ENCODE measurements at places on chromosomes 6 and 20.

DNA sequence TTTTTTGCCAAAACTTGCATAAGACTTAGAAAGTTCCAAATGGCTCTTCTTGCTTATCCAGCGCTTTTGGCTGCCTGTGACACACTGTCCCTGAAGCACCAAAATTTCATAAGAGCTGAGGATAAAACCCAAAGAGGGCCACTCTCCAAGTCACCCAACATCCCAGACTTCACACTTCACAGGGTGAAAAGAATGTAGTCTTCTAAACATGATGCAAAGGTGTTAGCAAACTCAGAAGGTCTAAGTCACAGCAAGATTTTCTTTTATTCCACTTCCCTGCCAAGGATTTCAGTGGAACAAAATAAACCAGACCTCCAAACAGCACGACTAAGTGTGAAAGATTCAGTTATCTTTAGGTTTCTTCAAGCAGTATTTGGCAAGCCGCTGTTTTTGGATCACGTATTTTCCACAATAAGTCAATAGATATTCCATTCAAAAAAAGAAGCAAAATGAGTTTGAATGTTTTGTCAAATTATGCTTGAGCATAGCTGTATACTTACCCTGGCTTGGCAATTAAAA is 44.6 kb upstream of the CD93 start:
- no peak for DNase-seq

DNA sequence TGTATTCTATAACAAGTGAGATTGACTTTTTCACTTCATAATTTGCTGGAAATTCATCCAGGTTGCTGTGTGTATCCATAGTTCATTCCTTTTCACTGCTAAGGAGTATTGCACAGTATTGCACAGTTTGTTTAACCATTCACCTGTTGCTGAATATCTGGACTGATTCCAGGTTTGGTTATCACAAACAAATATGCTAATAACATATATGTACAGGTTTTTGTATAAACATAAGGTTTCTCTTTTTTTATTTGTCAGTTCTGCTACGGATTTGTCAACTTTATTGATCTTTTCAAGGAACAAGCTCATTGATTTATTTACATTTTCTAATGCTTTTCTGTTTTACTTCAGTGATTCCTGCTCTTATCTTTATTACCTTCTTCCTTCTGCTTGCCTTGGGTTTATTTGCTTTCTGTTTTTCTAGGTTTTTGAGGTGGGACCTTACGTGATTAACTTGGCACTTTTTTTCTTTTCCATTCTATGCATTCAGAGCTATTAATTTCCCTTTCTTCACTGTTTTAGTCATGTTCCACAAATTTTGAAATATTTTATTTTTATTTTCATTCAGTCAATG is 117.0 kb upstream of the OGFRL1 start:
- DNase-seq = no peak

DNA sequence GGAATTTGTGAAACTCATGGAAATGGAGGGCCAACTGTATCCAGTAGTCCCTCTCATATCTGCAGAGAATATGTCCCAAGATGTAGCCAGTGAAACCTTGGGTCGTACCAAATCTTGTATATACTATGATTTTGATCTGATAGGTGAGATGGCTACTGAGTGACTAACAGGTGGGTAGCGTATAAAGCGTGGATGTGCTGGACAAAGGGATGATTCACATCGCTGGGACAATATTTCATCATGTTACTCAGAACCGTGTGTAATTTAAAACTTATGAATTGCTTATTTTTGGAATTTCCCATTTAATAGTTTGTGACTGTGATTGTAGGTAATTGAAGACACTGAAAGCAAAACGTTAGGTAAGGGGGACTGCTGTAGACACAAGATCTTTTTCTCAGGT is 144.1 kb downstream of the SMAP1 start:
- no peak for DNase-seq

GRCh38 chr20:48096957-48097890 is 311.9 kb upstream of the SULF2 start:
- no peak for DNase-seq

DNA sequence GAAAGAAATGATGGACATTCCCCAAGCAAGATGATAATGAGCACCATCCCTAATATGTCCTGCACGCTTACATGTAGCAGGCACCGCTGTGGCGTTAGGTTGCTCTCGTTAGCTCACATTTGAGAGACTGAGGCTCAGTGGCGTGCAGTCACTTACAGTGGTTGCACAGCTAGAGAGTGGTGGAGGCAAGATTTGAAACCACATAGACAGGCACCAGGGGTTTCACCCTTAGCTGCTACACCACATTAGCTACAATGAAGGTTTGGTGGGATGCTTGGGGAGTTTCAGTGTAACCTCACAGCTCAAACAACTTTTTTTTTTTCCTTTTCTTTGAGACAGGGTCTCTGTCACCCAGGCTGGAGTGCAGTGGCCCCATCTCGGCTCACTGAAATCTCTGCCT is 3.7 kb downstream of the COX4I2 start:
- DNase-seq = no peak

DNA sequence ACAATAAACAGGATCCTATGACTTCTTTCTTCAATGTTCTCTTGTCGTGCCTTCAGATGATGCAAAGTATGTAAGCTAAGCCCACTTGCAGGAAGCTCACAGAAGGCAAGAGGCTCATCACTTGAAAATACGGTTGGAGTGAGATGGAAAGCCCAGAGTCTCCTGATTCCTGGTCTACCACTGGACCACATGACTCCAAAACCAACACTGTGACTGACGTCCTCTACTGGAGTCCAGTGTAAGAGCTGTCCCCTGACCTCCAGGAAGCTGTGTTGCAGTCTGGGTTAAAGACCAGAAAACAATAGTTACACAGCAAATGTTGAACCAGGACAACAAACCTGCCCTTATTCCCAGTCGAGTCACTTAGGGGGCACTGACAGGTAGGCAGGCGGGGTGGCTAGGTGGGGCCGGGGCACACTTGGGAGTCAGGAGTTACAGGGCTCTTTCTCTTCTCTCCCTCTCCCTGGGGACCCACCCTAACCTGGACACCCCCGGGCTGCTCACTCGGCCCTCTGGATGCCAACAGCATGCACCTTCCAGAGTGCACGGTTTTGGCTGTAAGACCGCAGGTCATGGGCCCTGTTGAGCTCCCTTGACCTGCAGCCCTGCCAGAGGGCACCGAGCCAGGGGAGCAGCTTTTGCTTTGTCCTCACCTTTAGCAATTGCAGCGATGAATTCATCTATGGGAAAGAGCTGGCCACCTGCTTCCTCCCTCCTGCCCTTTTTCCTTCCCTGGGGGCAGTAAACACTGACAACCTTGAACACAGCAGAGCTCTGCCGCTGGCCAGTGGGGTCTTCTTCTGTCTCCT is 7.4 kb downstream of the PCK1 start:
- no peak for DNase-seq

- DNase-seq = peak; percentile 92
These were observed 132.2 kb downstream of the OGFRL1 start for GRCh38 chr6:71420693-71421328.

- DNase-seq = peak; percentile 38
These were observed 512.8 kb upstream of the JARID2 start for GRCh38 chr6:14732844-14733757.

GRCh38 chr20:58447511-58448391 is 58.7 kb downstream of the VAPB start:
- DNase-seq = peak; percentile 28

- no peak for DNase-seq
These were observed 58.0 kb upstream of the OLIG3 start for GRCh38 chr6:137552146-137552545.

GRCh38 chr20:3577366-3577765 is 85.8 kb downstream of the GFRA4 start:
- no peak for DNase-seq

DNA sequence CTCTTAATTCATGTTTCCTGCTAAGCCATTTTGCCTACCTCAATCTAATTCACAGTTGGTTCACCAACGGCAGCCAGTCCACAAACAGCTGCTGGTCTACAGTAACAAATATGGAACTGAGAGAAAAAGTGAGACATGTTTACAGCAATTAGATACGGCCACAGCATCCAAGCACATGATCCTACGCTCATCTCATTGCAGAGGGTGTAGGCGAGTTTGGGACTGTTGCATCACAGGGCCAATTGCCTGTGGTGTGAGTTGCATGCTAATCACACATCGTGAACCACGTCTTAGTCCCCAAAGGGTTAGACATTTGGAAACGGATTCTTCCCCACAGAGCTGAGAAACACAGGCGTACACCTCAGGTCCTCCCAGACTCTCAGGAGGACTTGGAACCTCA is 166.9 kb downstream of the EYA2 start:
- DNase-seq = no peak

DNA sequence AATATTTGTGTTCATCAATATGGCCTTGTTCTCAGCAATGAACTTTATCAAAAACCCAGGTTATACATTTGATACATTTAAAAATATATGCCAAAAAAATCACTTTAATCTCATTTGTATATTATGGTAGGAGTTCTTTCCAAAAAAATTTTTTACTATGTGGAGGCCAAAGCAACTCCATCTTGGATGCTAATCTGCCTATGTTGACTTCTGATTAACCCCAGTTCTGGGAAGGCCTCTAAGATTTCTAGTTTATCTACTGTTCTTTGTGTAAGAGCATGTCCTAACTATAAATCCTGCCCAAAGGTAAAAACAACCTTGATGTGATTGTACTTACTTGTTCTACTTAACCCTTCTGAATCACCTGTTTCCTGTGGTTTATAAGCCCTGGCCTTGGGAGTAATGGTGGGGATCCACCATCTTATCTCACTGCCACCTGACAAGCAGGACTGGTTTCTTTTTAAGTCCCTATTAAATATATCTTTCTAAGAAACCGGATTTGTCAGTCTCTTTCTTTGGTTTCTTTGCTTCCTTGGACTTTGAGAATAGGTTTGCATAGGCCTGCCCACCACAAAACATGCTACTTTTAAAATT is 46.7 kb downstream of the RNGTT start:
- DNase-seq = no peak

- DNase-seq = peak; percentile 98
These were observed 32.0 kb downstream of the GNAS-AS1 start for GRCh38 chr20:58818586-58819285.

GRCh38 chr6:137677709-137678108 is 183.5 kb upstream of the OLIG3 start:
- DNase-seq = no peak

- no peak for DNase-seq
These were observed 22.2 kb downstream of the BANF2 start for GRCh38 chr20:17721802-17722486.

GRCh38 chr20:49825521-49826033 is 12.9 kb downstream of the SLC9A8 start:
- DNase-seq = no peak

- no peak for DNase-seq
These were observed 19.2 kb upstream of the FAM83C start for GRCh38 chr20:35311409-35311808.

DNA sequence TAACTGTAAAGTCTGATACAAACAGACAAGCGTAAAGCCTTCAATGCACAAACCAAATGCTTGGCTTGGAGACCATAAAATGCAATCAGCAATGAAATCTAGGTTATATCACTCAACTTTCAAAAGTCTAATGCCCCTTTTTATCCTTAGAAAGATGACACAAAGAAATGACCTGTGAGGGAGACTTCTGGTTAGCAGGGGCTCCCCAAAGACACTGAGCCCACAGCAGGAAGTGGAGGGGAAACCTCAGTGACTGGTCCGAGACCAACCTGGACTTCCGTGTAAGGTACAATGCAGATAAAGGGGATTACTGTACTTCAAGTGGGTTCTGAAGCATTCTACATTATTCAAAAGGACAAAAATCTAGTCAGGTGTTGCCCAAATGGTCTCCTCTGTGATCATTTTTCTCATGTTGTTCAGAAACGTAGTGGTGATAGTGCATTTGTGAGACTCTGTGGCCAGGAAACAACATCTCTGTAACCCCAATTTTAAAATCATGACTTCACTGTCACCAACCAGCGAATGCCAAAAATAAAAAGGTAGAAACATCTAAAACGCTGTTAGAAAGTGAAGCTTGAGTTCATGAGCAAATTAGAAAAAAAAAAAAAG is 88.2 kb downstream of the HIVEP2 start:
- DNase-seq = no peak

DNA sequence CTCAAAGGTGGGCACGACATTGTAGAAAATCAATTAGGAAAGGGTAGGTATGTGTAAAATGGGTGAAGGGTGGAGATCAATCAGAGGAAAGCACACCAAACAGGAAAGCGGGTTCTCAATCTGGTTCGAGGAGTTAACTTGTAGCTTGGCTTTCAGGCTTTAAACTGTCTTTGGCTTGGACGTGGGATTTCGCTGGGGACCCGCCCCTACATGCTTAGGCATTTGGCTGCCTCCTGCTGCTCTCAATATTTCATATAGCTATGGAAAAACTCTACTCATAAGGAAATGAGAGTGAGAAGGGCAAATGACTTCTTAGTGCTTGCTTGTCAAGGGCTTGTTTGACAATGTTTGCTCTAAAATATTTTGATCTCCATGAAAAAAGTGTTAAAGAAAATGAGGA is 38.1 kb upstream of the PDE7B start:
- DNase-seq = no peak

- no peak for DNase-seq
These were observed 102.0 kb downstream of the ARID1B start for GRCh38 chr6:156879186-156879585.

- no peak for DNase-seq
These were observed 97.4 kb upstream of the RNF24 start for GRCh38 chr20:4112481-4113421.

GRCh38 chr20:57417830-57418780 is 26.9 kb downstream of the RBM38 start:
- DNase-seq = no peak

- DNase-seq = no peak
These were observed 159.9 kb downstream of the SOX4 start for GRCh38 chr6:21753241-21754108.

DNA sequence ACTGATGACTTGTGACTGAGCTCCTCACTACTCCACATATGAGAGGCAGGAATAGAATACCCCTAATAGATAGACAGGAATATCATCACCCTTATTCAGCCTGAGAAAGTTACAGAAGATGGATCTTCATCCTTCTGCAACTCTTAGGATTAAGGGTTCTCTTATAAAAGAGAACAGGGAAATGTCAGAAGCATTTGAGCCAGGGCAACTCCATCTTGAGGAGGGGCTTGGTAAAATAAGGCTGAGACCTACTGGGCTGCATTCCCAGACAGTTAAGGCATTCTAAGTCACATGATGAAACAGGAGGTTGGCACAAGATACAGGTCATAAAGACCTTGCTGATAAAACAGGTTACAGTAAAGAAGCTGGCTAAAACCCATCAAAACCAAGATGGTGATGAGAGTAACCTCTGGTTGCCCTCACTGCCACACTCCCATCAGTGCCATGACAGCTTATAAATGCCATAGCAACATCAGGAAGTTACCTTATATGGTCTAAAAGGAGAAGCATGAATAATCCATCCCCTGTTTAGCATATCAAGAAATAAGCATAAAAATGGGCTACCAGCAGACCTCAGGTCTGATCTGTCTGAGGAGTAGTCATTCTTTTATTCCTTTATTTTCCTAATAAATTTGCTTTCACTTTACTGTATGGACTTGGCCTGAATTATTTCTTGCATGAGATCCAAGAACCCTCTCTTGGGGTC is 97.9 kb downstream of the PLG start:
- DNase-seq = no peak

- no peak for DNase-seq
These were observed 92.9 kb downstream of the PLEKHG1 start for GRCh38 chr6:150692604-150693003.

Data from foreskin melanocyte (primary cell).